CD8-positive, alpha-beta memory T cell (primary cell): ENCODE measurements at places on chromosomes 6 and 20.
A peak's percentile ranks its signal among the peaks of the same experiment; 100 is the strongest.

GRCh38 chr20:21393166-21393565, 4.2 kb downstream of the NKX2-4 start:
- no peak overlapping the region for H3K4me3 ChIP-seq
- H3K27ac ChIP-seq = no peak overlapping the region
- peaks cover 7% of the 10 kb centered on the region for H3K36me3 ChIP-seq
- peaks cover 49% of the 10 kb centered on the region for H3K27me3 ChIP-seq
- peaks cover 16% of the 10 kb centered on the region for H3K4me1 ChIP-seq
- DNase-seq = no peak

DNA sequence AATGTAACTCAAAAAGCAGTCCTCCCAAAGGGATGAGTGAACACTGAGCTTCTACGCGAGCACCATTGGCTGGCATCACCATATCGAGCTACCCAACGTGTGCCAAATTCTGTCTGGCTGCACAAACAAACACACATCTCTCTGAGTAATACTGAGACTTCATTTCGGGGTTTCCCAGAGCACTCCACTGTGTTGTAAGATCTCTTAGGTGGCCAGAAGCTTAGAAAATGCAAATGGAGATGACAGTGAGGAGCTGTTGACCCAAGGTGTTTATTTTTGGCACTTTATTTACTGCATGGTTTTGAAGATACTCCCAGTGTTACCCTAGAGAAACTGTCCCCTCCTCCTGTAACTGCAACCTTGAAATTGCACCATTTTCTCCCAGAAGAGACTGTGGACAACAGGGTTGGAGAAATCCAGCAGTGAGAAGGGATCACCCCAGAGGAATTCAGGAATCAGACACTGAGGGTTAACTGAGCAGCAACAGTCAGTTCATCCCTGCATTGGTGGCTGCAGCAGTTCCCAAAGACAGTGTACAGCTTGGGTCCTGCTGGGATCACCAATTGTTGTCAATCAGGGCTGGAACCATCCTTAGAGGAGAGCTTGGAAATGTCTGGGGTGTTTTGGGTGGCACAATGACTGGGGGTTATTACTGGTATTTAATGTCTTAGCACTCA, 1.0 kb upstream of the RIPOR2 start:
- H3K4me1 ChIP-seq = peaks cover 48% of the 10 kb centered on the region
- peak overlapping the region; percentile 21 for H3K27ac ChIP-seq
- DNase-seq = peak; percentile 60
- peak overlapping the region; percentile 72 for H3K4me3 ChIP-seq
- no peaks in the 10 kb centered on the region for H3K36me3 ChIP-seq

DNA sequence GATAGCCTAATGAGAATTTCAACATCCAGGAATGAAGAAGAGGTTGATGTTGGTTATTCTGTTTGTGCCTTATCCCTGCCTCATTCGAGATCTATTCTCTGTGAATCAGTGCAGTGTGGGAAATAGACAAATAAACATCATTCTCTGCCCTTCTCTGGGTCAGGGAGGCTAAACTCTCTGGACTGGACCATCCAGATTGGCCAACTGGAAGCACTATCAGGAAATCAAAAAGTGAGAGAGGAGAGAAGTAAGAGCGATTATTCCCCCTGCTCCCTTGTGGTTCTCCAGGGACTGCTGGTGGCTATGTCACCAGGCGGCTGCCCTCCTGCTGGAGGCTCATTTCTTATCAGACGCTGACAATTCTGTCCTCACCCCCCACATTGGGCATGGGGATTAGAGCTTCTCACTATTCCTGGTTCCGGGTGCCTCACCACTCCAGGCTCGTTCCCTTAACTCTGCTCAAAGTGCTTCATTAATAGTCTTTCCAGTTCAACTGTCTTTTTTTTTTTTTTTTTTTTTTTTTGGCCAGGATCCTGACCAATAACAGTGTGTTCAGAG, 201.7 kb upstream of the RREB1 start:
- H3K36me3 ChIP-seq = no peaks in the 10 kb centered on the region
- H3K4me1 ChIP-seq = no peaks in the 10 kb centered on the region
- H3K27ac ChIP-seq = no peak overlapping the region
- no peak for DNase-seq

DNA sequence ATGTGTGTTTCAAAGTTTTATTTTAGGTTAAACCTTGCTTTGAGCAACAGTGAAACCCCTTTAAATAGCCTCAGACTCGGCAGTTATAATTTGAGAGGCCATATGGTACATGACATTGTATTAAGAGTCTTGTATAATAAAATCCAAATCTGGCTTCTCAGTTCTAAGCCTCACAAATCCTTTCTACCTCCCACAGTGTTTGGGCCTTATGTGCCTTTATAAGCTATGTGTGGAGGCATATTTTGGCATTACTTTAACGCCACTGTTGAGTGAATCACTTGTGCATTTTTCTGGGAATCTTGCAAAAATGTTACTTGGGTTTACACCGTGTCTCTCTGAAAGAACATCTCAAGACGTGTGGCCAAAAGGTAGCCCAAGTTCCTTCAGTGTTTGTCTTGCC, 152.4 kb downstream of the COL9A1 start:
- no peak overlapping the region for H3K4me3 ChIP-seq
- DNase-seq = no peak
- H3K27ac ChIP-seq = no peak overlapping the region
- H3K27me3 ChIP-seq = no peaks in the 10 kb centered on the region
